ENCODE measurements at places on chromosomes 3 and 15.

GRCh38 chr3:168117059-168117458 lies 21.3 kb upstream of the GOLIM4 start:
- peak; percentile 78 for DNase-seq

DNA sequence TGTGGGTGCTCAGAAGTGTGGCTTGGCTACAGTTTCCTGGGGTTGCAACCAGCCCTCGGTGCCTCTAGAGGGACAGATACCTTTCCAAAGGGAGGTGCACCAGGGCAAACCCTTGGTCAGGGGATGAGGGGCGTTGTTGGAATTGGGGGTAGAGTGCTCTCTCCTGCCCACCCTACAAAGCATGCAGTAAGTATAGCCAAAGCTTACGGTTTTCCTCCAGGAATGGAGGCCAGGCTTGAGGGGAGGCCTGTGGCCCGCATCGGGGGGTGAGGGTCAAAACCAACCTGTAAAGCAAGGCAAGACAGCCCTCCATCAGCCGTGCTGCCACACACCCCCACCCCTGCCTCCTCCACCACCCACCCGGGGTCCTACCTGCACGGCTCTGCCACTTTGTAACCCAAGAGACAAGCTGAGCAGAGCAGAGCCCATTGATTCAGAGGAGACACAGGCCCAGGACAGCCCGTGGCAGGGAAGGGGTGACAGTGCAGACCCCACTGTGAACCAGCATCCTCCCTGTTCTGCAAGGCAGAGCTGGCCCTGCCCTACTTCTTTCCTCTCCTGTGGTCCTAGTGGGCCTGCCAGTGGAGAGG lies 41.5 kb downstream of the TLE3 start:
- DNase-seq, result no peak

GRCh38 chr3:172568701-172569100 lies 45.5 kb upstream of the TNFSF10 start:
- DNase-seq, result no peak

- no peak for DNase-seq
Observed at GRCh38 chr15:72783004-72783639, 436 bp downstream of the ADPGK start.

DNA sequence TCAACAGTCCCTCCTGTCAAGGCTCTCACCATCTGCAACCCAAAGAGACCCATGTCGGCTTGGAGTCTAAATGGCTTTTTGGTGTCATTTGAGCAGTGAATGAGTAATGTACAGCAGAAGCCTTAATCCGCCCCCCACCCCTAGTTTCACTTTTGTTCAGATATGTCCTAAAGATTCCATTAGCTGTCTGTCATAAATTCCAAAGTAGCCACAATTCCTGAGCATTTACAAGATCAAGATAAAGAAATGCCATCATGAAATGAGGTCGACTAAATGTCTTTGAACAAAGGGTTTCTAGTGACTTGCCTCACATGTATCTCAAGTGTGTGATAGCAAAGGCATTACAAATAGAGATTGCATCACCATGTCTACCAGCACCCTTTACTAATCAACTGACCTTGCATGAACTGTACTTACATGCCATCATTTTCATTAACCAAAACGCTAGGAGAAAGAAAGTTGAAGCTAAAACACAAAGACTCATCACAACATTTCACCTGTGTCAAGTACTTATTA lies 123.8 kb upstream of the PHLDB2 start:
- peak; percentile 100 for DNase-seq

DNA sequence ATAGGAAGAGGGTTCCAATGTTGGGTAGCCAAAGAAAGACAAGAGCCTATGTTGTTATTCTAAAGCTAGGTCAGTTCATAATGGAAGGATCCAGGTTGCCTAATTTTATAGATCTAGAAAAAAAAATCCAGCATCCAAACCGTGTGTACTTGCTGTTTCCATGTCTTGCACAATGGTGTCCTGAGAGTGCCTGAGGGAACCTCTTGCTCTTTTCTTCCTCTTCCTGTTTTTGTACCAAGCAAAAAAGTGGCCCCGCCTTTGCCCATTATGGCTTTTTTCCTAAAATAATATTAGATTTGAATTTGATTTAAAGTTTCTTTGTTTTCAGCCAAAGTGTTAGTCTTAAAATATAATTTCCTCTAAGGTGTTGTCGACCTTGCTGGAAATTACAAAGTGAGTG lies 224.4 kb downstream of the RYR3 start:
- DNase-seq, result no peak

- peak; percentile 93 for DNase-seq
Observed at GRCh38 chr15:49428409-49429095, 5.5 kb downstream of the FGF7 start.

GRCh38 chr15:62931650-62932049 lies 110.9 kb upstream of the TPM1 start:
- no peak for DNase-seq

DNA sequence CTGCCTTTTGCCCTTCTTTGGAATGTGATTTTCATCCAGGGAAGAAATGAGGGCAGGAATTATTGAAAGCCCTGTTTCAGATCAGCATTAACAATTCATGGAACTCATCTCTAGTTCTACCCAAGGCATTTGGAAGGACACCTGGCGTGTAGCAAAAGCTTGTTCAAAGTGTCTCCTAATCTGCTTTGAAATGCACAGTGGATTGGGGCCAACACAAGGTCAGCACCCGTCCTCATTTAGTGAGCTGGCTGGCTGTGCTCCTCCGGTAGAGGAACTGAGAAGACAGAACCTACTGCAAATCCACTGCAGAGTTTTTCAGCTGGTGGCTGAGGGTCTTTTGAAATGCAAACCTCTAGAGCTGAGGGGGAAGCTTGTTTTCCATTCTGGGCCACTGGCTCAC lies 141.6 kb upstream of the STT3B start:
- DNase-seq, result no peak
